ENCODE measurements at places on chromosomes 5 and 9. TPM values are rescaled to one million over a fixed set of nuclear protein-coding genes. Genes with fewer than 3 reads are reported as not detected.
A peak's percentile ranks its signal among the peaks of the same experiment; 100 is the strongest.

GRCh38 chr5:83471405-83472212 lies at the start of gene VCAN:
VCAN (plus strand) TSS chr5:83471744; CDS start chr5:83483519, 11,775 bp downstream.
- DNase-seq: no peak

GRCh38 chr5:135156715-135157404 lies 122.8 kb upstream of the PITX1 start:
- no peak for DNase-seq

DNA sequence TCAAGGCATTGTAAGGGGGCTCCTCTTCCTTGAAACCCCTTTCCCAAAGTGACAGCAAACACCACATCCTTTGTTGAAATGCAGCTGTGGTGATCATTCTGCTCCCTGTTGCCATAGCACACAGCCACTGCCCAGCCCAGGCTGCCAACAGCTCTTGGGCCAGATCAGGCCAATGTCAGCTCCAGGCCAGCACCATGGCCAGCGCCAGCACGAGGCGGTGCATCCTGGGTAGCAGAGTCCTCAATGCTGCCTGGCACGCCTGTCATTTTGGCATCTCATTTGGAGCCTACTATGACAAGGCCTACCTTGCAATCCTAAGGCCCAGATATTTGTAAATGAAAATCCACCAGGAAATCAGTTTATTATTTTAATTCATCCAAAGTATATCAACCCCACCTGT lies 390.6 kb downstream of the DNAH5 start:
- no peak for DNase-seq

- DNase-seq: no peak
Observed at GRCh38 chr9:29701559-29701958, 2128.3 kb upstream of the C9orf72 start.

DNA sequence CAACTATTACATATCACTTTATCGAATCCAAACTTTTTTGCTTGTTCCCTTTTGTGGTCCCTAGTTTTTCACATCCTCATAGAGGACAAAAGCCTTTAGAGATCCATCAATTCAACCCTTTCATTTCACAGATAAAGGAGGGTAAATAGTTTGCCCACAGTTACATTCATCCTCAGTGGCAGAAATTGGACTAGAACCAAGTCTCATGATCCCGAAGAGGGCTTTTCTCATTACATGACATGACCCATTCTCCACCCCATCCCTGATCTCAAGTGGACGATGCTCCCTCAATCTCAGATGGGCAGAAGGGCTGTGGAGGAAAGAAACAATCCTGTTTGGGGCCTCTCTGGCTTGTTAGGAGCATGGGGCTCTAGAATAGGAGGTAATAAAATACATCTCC lies 23.1 kb downstream of the TICAM2 start:
- DNase-seq: no peak

GRCh38 chr9:38112049-38112448 lies 43.0 kb upstream of the SHB start:
- DNase-seq: no peak

- DNase-seq: no peak
Observed at GRCh38 chr9:72384710-72385485, 19.9 kb upstream of the ZFAND5 start.

- no peak for DNase-seq
Observed at GRCh38 chr5:175489693-175490443, 11.5 kb downstream of the SFXN1 start.

DNA sequence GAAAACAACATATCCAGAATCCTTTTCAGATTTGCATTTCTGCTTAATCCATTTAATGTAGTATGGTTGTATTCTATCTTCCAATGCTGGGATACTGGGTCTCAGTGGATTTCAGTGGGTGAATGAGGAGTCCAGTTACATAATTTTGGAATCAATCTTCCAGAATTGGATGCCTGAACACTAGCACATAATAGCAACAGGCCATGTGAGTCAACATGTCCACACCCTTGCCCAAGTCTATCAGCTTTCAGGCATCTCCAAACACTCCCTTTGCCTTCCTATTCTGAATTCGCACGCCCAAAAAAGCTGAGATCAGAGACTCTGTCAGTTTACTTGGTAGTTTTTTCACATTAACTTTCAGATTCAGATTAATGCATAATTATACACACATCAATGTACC lies 202.6 kb downstream of the TSSK1B start:
- DNase-seq: no peak

DNA sequence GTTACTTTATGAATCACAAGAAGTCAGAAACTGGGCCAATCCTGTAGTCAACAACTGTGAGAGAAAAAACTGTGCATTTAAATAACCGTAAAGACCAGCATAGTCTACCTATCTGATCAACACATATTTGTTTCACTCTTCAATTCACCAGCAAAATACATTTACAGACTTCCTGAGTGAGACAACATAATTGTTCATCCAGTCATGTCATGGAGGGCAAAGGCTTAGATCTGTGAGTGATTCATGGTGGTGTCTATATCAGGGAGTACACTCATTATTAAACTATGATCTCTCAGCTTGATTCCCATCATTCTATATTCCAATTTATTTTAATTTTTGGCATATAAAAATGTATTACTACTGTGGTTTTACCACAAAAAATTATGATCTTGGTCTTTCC lies 694.6 kb downstream of the DNAH5 start:
- DNase-seq: no peak

GRCh38 chr5:150376799-150377771 lies 19.6 kb downstream of the TCOF1 start:
- DNase-seq: no peak

- no peak for DNase-seq
Observed at GRCh38 chr5:175868348-175868723, 3.0 kb upstream of the CPLX2 start.

GRCh38 chr5:6383376-6383775 lies 5.0 kb upstream of the MED10 start:
- no peak for DNase-seq

DNA sequence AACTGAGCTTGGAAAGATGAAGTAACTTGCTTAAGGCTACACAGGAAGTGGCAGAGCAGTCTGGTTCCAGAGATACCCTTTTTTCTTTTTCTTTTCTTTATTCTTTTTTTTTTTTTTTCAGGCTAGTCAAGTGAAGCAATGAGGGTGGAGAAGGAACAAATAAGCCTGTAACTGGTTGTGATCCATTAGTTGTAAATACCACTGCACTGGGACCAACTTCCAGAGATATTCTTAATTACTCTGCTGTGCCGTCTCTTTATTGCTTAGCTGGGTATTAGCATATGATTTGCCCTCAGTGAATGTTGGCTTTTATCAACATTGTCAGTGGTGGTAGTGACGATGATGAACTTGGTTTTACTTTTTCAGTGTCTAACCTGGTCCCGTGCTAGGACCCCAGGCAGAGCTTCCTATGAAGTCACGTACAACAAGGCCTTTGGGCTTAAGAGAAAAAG lies 26.7 kb downstream of the LNPEP start:
- no peak for DNase-seq

- DNase-seq: no peak
Observed at GRCh38 chr5:39494107-39494510, 69.3 kb upstream of the DAB2 start.

- DNase-seq: no peak
Observed at GRCh38 chr9:71213633-71214032, 92.2 kb upstream of the TRPM3 start.

DNA sequence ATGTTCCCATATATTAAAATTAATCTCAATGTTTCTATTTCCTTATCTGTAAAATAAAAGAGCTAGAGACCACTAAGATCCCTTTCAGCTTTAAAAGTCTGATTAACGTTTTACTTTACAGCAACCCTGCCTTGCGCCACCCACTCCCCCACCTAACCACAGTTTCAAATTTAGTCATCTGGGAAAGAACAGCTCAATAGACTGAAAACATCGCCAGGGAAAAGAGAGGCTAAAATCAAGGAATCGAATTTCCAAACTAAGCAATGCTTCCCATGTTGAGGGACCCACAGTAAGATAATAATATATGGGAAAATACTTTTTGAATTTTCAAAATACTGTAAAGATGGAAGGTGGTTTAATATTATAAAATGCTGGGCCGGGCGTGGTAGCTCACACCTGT lies 6.6 kb downstream of the SAXO1 start:
- peak; percentile 6 for DNase-seq

- no peak for DNase-seq
Observed at GRCh38 chr9:73327149-73327548, 175.5 kb downstream of the ANXA1 start.

GRCh38 chr5:139740992-139741672 lies 54.5 kb upstream of the PSD2 start:
- no peak for DNase-seq

GRCh38 chr9:87213948-87214347 lies 266.6 kb upstream of the GAS1 start:
- no peak for DNase-seq

DNA sequence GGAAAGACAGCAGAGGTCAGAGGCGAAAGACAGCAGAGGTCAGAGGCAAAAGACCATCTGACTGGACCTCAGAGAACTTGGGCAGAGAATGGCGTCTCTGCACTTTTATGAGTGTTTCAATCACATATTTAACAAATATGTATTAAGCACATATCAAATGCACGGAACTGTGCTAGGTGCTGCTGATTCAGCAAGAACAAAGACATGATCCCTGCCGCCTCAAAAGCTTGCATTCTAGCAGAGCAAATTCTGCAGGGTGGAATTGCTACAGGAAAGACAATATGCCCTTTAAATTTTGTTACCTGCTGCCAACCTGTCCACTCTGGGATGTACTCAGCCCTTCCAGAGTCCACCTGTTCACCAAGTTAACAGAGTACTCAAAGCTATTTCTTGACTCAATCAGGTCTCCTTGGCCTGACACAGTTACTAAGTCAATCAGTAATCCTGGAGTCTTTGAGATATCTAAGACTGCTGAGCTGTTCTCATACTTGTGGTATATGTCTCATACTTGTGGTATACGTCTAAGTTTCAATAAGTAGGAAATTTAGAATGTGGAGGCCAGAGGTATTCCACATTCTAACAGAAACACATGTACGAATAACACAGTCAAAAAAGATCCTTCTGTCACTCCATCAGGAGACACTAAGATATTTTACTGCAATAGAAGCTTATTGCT lies 131.8 kb downstream of the GNAQ start:
- DNase-seq: no peak

GRCh38 chr9:114187827-114188226 lies 32.5 kb downstream of the COL27A1 start:
- DNase-seq: no peak

DNA sequence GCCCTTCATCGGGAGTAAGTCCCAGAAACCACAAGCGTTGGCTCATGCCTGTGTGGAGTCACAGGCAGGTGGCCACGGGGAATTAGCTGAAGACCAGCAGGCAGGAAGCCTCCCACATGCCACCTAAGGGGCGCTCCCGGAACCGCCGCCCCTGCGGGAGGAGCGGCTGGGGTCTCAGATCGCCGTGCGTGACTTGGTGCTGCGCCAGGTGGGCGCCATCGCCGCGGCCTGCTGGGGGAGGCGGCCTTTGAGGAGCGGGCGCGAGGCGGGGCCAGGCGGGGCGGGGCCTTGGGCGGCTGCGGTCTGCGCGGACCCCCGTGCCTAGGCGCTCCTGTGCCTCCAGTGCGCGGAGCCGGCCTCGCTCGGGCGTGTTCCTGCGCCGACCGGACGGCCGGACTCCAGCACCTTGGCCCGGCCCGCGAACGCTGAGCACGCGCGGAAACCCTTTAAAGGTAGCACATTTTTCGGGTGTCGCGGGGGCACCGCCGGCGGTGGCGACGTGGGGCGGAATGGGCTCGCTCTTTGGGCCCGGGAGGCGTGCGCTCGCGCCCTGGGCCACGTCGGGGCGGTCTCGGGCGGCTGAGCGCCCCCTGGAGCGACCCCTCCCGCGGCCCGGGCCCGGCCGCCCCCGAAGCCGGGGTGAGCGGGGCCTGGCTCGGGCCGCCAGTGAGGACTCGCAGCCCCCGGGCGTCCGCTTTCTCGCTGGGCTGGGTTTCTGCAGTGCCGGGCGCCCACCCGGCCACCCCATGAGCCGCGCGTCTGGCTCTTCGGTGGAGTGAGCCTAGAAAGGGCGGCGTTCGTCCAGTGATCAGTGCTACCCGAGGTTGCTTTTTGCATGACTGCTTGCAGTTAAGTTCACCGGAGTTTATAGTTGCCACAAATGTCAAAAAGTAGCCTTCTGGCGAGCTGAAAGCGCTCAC lies 24.5 kb downstream of the LECT2 start:
- DNase-seq: no peak

GRCh38 chr5:139157556-139157955 lies 40.6 kb downstream of the SIL1 start:
- DNase-seq: no peak

DNA sequence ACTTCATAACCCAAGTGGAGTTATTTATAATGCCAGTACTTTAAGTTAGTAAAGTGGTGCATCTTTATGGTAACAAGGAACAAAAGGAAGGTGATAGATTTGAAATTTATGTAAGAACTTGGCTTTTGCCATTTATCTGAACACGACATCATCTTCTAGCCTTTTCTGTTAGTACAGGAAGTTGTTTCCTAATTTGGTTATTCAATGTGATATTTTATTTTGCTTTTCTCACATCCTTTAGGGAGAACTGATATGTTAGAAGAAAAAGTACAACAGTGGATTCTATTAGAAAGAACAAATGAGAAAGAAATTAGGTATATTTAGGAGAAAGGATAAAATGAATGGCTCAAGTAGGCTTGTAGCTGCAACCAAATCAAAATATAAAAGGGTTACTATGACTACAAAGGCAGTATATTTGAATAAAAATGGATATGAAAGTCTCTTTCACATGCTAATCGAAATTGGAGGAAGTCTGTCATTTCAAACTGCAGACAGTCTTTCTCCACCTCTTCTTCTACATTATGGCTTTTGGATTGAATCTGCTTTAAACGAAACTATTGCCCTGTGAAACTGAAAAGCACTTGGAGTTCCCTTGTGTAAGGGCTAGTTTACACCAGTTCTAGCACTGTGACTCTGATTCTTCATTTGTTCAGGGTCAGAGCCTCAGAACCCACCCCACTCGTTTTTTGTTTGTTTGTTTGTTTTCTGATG lies 18.5 kb upstream of the SLC24A2 start:
- no peak for DNase-seq

DNA sequence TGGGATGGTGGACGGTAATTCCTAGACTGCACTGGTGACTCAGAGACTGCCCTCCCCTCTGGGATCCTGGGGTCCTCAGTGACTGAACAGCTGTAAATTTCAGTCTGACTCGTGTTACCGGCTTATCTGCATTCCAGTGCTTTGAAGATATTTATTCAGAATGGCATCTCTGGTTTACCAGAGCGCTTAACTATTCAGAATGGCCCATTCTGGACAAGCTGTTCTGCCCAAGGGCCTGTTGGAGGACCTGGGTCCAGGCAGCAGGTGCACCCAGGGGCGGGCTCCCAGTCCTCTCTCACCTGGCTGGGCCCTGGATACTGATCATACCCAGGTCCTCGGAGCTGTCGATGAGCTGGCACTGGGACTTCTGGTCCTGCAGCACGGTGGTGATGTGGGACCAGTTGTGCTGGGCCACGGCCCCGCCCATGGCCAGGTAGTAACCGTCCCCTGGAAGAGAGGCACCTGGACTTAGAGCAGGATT lies 48.0 kb downstream of the SARDH start:
- no peak for DNase-seq

The ENHO gene
- total RNA-seq: not detected

The GPR150 gene
- total RNA-seq: 1.1 TPM

The PCDHA8 gene
- total RNA-seq: not detected

The NR4A3 gene
- total RNA-seq: 53.1 TPM

The CORO2A gene
- 13.1 TPM for total RNA-seq

The UGT3A2 gene
- not detected for total RNA-seq

The FCHO2 gene
- total RNA-seq: 2.3 TPM

The IFNK gene
- not detected for total RNA-seq

The FCN1 gene
- total RNA-seq: not detected

The ADAMTS2 gene
- total RNA-seq: not detected

The IFNA21 gene
- not detected for total RNA-seq

The KIF27 gene
- total RNA-seq: 5.4 TPM

The CYSRT1 gene
- total RNA-seq: 1.0 TPM

The PCDHGA11 gene
- total RNA-seq: not detected

The MED10 gene
- 82.6 TPM for total RNA-seq

The AK1 gene
- total RNA-seq: 37.7 TPM
